ENCODE measurements at places on chromosomes 3 and 15. TPM values are rescaled to one million over a fixed set of nuclear protein-coding genes. Genes with fewer than 3 reads are reported as not detected.

GRCh38 chr3:106125321-106125720 is 256.5 kb upstream of the CBLB start:
- no peaks in the 10 kb centered on the region for H3K4me1 ChIP-seq
- no peak for DNase-seq
- no peak overlapping the region for H3K27ac ChIP-seq
- H3K36me3 ChIP-seq = no peaks in the 10 kb centered on the region
- no peaks in the 10 kb centered on the region for H3K27me3 ChIP-seq

DNA sequence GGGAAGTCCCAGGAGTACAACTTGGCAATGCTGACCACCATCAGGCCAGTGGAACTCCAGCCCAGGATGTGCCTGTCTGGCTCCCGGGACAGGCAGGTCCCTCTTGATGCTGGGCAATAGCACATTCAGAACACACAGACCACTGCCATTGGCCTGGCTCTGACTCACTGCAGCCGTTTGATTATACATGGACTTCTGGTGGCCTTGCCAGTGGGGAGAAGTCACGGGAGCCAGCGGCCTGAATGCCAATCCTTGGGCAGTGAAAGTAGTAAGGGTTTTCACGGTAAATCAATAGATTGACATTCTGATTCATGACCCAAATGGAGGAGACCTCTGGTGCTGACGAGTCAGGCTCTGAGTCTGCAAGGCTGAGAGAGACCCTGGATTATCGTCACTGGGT is 12.5 kb upstream of the PROK2 start:
- H3K4me1 ChIP-seq = no peaks in the 10 kb centered on the region
- H3K36me3 ChIP-seq = no peaks in the 10 kb centered on the region
- no peak overlapping the region for H3K4me3 ChIP-seq
- DNase-seq = no peak
- no peak overlapping the region for H3K27ac ChIP-seq

DNA sequence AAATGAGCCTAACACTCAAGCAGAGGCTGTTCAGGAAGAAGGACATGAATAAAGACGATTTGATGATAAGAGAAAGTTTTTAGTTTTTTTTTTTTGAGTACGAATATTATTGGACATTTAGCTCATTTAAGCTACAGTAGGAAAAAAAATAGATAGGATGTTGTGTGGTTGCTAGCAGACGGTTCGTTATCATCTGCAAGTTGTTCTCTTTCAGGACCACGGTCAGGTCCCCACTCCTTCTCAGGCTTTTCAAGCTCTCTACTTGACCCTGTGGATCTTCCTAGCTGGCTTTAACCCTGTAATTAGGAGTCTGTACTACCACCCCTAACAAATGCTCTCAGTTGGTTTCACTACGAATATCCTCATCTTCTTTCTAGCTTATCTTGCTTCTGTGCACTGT is 1.1 kb downstream of the KCNH8 start:
- H3K36me3 ChIP-seq = no peaks in the 10 kb centered on the region
- H3K4me3 ChIP-seq = no peak overlapping the region
- no peak overlapping the region for H3K27ac ChIP-seq
- peaks cover 6% of the 10 kb centered on the region for H3K27me3 ChIP-seq
- H3K4me1 ChIP-seq = no peaks in the 10 kb centered on the region

DNA sequence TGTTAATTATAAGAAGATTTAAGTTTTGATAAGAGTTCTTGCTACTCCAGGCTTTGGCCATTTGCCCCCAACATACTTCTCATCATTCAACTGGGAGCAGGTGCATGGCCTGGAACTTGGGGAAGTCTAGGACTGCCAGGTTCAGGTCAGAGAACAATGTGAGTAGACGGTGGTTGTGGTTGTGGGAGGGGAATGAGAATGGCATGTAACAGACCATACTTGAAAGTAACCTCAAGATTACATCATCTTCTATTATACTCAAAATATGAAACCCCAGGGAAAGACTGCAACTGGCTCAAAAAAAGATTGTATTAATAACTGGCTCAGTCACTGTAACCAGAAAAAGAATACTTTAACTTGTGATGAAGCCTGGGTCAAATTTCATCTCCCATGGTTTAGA is 364.9 kb upstream of the DPPA4 start:
- no peak overlapping the region for H3K27ac ChIP-seq
- no peaks in the 10 kb centered on the region for H3K27me3 ChIP-seq
- no peak overlapping the region for H3K4me3 ChIP-seq
- H3K4me1 ChIP-seq = no peaks in the 10 kb centered on the region
- H3K36me3 ChIP-seq = no peaks in the 10 kb centered on the region
- DNase-seq = peak; percentile 96

- no peak overlapping the region for H3K27ac ChIP-seq
- no peaks in the 10 kb centered on the region for H3K36me3 ChIP-seq
- H3K27me3 ChIP-seq = no peaks in the 10 kb centered on the region
- no peak for DNase-seq
- H3K4me1 ChIP-seq = no peaks in the 10 kb centered on the region
Observed at GRCh38 chr15:47787875-47788274, 70.6 kb downstream of the SEMA6D start.

DNA sequence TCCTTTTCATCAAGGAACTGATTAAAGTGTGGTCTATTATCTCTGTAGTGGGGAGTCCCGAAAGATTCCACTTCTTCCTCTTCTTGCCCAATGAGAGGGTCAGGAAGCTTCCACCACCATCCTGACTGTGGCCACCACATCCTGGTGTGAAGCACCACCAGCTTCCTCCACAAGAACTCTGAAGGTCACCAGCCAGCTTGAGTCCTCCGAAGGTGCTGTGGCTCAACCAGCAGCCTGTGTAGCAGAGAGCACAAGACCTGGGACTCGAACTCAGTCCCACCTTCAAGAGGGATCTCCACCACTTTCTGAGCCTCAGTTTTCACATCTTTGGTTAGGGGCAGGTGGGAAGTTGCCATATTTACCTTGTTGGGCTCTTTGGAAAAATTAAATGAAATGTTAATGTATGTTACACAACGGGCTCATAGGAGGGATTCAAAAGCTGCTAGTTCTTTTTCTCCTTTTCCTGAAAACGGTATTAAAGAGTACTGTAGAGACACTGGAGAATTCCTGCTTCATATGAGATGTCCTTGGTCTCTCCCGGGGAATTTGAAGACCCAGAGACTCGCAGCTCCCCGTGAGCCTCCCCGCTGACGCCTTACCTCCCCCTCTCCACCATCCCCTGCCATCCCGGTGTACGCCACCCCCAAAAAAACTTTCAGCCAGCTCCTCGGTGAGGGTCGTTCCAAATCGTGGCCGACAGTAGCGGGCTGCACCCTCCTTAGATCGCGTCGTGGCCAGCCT is 816 bp upstream of the ACAN start:
- H3K4me3 ChIP-seq = no peak overlapping the region
- DNase-seq = no peak
- no peaks in the 10 kb centered on the region for H3K4me1 ChIP-seq
- H3K36me3 ChIP-seq = no peaks in the 10 kb centered on the region
- no peak overlapping the region for H3K27ac ChIP-seq

The SLC9A9 gene
- 74.0 TPM for total RNA-seq

DNA sequence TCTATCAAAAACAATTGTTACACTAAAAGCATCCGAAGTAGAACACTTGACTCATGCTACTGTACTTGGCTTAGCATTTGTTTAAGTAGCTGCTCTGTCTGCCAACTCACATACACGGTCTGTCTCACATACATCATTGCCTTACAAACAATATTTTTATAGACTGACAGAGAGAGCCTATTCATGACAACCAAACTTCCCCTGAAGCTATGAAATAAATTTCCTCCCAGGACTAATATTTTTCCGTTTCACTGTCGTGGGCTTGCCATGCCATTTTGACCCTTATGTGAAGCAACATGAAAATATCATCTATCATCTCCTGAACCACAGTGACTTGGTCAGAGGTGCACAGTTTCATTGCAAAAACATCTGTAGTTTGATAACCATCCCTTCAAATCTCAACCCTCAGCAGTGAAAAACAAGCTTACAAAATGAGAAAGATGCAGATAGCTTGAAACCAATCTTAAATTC is 66.5 kb upstream of the PYGO1 start:
- H3K4me3 ChIP-seq = no peak overlapping the region
- no peaks in the 10 kb centered on the region for H3K27me3 ChIP-seq
- peaks cover 3% of the 10 kb centered on the region for H3K4me1 ChIP-seq
- H3K27ac ChIP-seq = no peak overlapping the region
- peak; percentile 74 for DNase-seq

The TMEM43 gene
- total RNA-seq = 87.1 TPM

- H3K27ac ChIP-seq = no peak overlapping the region
- no peak overlapping the region for H3K4me3 ChIP-seq
- no peaks in the 10 kb centered on the region for H3K36me3 ChIP-seq
Observed at GRCh38 chr15:101536166-101536874, 46.8 kb upstream of the PCSK6 start.

The ANKRD34C gene
- total RNA-seq = not detected

- no peaks in the 10 kb centered on the region for H3K27me3 ChIP-seq
- H3K4me1 ChIP-seq = no peaks in the 10 kb centered on the region
- no peak for DNase-seq
- no peak overlapping the region for H3K4me3 ChIP-seq
Observed at GRCh38 chr3:39189150-39189958, 3.0 kb downstream of the XIRP1 start.

The ACTC1 gene
- total RNA-seq = 0.33 TPM

The CCR4 gene
- not detected for total RNA-seq

DNA sequence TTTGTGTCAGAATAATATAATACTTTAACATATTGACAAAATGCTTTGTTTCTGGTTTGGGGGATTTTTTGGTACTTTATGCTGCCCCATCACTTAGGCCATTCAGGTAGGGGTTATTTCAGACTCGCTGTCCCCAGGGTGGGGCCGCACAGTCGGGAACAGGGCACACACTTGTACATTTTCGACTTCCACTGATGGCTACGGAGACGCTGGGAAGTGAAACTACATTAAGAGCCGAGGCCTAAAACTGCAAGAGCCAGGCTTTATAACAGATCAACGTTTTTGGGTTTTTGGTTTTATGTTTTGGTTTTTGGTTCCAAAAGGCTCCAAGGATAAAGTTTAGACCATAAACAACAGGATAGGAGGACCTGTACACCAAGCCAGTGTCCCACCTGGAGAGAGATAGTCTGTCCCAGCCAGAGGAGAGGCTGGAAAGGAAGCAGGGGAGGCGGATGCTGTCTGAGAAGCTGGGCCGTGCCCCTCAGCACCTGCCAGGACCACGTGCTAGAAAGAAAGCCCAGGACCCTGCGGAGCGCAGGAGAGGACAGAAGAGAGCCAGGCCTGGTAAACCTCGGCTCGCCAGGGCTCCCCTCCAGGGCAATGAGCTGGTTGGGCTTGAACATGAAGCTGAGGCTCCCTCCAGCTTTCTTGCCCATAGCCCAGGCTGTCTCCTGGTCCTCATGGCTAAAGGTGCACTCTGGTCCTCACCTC is 111.7 kb downstream of the CHSY1 start:
- no peaks in the 10 kb centered on the region for H3K4me1 ChIP-seq
- H3K27ac ChIP-seq = no peak overlapping the region
- no peaks in the 10 kb centered on the region for H3K27me3 ChIP-seq
- no peaks in the 10 kb centered on the region for H3K36me3 ChIP-seq

The RHCG gene
- total RNA-seq = not detected

GRCh38 chr3:124413989-124414598 is 316.2 kb upstream of the UMPS start:
- no peak for DNase-seq
- no peak overlapping the region for H3K4me3 ChIP-seq
- no peaks in the 10 kb centered on the region for H3K4me1 ChIP-seq
- H3K27ac ChIP-seq = no peak overlapping the region

GRCh38 chr3:7678521-7678920 is 817.6 kb downstream of the GRM7 start:
- H3K27ac ChIP-seq = no peak overlapping the region
- H3K4me3 ChIP-seq = no peak overlapping the region
- no peaks in the 10 kb centered on the region for H3K36me3 ChIP-seq
- no peaks in the 10 kb centered on the region for H3K4me1 ChIP-seq
- no peak for DNase-seq
- no peaks in the 10 kb centered on the region for H3K27me3 ChIP-seq

The SLC28A1 gene
- total RNA-seq = not detected

DNA sequence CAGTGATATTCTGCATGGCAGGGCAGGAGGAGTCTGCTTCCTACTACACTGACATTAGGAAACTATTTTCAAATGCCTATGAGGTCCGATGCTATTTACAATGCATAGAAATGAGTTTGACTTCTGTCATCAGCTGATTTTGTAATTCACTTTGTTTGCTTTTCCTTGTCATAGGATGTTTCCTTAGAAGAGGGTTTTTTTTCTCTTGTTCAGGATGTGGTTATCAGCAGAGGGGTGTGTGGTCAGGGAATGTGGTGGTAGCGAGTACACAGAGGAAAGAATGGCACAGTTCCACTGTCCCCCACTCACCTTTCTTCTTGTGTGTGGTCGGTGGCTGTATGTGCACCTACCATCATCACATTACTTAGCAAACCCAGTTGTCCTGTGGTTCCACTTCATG is 231.5 kb downstream of the LRTM1 start:
- no peaks in the 10 kb centered on the region for H3K27me3 ChIP-seq
- no peaks in the 10 kb centered on the region for H3K4me1 ChIP-seq
- no peak overlapping the region for H3K4me3 ChIP-seq
- DNase-seq = no peak
- no peak overlapping the region for H3K27ac ChIP-seq

The UCN2 gene
- total RNA-seq = 0.66 TPM

DNA sequence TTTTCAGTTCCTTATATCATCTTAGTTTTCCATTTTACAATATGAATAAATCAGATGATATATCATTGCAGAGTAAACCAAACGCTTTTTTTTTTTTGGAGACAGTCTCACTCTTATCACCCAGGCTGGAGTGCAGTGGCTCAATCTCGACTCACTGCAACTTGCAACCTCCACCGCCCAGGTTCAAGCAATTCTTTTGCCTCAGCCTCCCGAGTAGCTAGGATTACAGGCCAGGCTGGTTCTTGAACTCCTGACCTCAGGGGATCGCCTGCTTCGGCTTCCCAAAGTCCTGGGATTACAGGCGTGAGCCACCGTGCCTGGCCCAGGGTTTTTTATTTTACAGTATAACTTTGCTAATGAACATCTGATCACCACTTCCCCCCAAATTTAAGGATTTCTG is 5.9 kb upstream of the EBLN2 start:
- no peaks in the 10 kb centered on the region for H3K36me3 ChIP-seq
- peaks cover 3% of the 10 kb centered on the region for H3K4me1 ChIP-seq
- DNase-seq = no peak
- H3K27me3 ChIP-seq = no peaks in the 10 kb centered on the region
- H3K4me3 ChIP-seq = no peak overlapping the region
- H3K27ac ChIP-seq = peak overlapping the region; percentile 19

DNA sequence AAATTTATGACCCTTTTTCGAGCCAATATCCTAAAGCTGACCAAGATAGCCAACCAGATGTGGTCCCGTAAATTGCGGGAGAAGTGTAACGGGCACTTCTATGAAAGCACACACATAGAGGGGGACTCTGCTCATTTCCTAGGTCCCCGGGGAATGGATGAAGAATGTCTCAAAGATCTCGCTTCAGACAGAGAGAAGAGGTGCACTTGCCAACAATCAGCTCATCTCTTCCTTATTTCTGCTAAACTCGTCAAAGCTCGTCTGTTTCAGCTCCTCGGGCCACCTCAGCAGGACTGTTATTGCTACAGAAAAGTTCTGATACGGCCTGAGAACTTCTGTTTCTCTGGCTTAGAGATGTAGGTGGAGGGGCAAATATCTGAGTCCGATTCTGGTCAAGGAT is 71.8 kb downstream of the TM2D3 start:
- H3K27ac ChIP-seq = no peak overlapping the region
- no peaks in the 10 kb centered on the region for H3K36me3 ChIP-seq
- H3K4me1 ChIP-seq = no peaks in the 10 kb centered on the region
- no peak for DNase-seq

- H3K4me1 ChIP-seq = no peaks in the 10 kb centered on the region
- no peaks in the 10 kb centered on the region for H3K27me3 ChIP-seq
- no peak overlapping the region for H3K27ac ChIP-seq
Observed at GRCh38 chr3:61966200-61966599, 404.8 kb downstream of the PTPRG start.

The DPPA2 gene
- total RNA-seq = not detected

The ARHGEF26 gene
- total RNA-seq = 1.3 TPM
